ENCODE measurements at places on chromosomes 13 and 19. TPM values are rescaled to one million over a fixed set of nuclear protein-coding genes. Genes with fewer than 3 reads are reported as not detected.

The MYBPC2 gene
- not detected for total RNA-seq

The C5AR2 gene
- total RNA-seq = 15.2 TPM

The SLC17A7 gene
- total RNA-seq = 0.74 TPM

The ZNF791 gene
- 17.9 TPM for total RNA-seq

DNA sequence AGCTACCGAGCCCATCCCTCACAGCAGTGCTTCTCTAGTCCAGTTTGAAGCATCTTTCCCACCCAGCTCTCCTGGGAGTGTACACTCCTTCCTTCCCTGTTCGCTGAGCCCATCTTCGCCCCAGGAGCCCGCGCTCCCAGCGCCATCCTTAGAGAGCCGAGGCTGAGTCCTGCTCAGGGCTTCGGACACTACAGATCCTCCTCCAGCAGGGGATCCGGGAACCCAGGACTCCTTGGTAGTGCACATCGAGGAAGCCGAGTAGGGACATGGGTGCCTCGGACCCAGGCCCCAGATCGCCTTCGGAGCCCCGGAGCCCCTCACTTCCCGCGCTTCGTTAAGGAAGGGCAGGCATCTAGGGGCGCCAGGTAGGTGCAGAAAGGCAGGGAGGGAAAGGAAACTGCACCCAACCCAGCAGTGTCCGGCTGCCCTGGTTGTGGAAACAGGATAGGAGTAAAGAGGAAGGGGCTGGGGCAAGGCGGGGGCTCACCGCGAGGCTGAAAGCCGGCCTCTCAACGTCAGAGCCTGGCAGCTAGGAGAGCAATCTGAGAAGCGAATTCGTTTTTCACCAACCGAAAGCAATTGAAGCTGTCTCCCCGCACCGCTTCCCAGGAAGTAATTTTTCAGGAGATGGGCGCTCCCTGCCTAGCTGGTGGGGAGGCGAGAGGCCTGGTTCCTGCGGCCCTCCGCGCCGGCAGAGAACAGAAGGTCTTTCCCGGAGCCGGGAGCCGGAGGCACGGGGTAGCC, 1.0 kb downstream of the PDX1 start:
- no peak for DNase-seq

DNA sequence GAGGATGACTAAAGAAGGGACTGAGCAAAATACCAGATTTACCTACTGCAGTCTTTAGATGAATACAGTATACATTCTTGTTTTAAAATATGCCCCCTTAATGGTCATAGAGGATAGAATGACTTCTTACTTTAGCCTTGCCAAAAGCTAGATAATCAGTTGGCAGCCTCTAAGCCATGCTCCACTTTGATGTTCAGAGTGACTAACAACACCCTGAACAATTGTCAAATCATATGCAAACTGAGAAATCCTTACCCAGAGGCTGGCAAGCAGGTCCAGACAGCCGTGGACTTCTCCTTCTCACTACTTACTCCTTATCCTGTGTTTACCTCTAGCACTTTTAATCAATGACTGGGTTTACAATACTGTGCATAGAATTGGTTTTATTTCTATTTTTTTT, 23.6 kb upstream of the PHF11 start:
- DNase-seq = no peak

- DNase-seq = no peak
These were observed 609.4 kb downstream of the OLFM4 start for GRCh38 chr13:53638040-53638439.

DNA sequence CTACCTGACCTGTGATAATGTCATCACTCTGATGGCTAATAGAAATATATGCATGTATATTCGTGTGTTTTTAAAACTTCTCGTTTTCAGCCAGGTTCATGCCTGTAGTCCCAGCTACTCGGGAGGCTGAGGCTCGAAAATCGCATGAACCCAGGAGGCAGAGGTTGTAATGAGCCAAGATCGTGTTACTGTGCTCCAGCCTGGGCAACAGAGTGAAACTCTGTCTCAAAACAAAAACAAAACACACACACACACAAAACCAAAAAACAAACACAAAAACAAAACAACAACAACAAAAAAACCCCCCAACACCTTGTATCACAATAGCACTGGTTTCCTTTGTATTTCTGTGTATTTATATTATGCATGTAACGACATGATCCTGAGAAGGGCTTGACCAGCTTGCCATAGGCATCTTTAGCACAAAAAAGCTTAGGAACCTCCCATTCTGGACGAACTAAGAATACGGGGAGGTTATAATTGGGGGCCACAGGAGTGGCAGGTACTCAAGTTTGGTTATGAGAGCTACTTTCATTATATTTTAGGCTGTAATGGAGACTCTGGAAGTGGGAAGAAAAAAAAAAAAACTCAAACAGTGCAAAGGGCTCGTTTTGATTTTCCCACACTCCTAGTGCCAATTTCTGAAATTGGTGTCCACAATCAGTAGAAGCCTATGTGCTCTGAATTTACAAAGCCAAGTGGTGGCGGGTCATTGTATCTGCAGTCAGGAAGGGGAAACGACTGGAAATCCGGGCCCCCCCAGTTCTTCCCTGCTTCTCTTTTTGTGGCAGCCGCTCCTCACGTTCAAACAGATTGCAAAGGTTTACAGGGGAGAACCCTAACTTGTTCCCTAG, 1.2 kb upstream of the ACP7 start:
- DNase-seq = no peak

GRCh38 chr19:11519138-11519537, 9.8 kb downstream of the ECSIT start:
- DNase-seq = no peak

DNA sequence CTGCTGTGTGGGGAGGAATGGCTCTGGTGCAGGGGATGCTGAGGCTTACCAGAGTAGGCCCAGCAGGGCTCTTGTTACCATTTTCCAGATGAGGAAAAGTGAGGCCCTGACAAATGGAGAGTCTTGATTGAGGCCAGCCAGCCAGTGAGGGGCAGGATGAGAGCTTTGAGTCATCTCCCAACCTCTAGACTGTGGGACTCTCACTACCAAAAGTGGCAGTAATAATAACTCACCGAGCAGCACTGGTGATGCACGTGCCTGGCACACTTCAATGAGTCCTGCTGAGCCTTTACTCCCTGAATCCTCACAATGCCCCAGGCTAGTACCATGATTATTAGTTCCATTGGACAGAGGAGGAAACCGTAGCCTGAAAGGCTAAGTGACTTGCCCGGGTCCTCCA, 7.8 kb downstream of the CIC start:
- no peak for DNase-seq

- DNase-seq = no peak
These were observed 397.7 kb downstream of the GPC6 start for GRCh38 chr13:93624311-93624777.

GRCh38 chr13:112803422-112803821, 113.6 kb downstream of the ATP11A start:
- DNase-seq = no peak

- DNase-seq = no peak
These were observed at the start of gene GNA15 for GRCh38 chr19:3135961-3136683. Gene GNA15, plus strand, starts transcription at chr19:3136033. Its CDS starts 418 bp downstream, at chr19:3136451.

DNA sequence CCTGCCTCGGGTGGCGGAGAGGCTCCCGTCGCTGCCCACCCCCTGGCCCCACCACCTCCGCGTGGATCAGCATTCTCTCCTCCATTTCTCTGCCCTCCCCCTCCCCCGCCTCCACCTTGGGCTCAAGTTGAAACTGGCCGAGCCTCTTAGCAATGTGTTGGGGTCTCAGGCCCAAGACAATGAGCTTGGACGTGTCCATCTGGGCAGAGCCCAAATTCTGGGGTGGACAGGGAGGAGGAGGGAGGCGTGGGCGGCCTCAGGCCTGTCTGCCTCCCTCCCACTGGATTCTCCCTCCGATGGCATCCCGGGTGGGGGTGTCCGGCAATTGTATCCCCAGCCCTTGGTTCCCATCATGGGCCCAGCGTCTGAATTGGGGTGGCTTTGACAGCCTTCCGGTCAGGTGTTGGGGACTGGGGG, 1.2 kb downstream of the CELF5 start:
- no peak for DNase-seq

DNA sequence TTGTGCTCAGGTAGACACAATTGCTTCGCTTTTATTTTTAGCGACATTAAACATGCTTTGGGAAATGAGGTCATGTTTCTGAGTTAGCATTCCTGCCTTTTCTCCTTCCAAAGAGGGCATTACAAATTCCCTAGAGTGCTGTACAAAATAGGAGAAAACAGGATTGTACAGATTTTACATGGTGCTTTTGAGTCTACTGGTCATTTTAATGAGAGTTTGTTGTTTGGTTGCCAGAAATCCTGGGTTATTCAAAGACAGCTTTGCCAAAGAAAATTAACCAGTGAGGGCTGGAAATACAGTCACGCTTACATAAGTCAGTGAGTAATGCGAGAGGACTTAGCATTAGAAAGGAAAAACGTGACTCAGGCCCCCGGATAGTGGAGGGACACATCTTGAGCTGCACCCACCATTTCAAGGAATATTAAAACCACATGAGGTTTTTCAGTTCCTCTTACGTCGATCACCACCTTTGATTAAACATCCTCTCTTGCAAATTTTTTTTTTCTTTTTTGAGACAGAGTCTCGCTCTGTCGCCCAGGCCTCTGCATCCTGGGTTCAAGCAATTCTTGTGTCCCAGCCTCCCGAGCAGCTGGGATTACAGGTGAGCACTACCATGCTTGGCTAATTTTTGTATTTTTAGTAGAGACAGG, 55.4 kb downstream of the SACS start:
- no peak for DNase-seq

- DNase-seq = no peak
These were observed 258.6 kb upstream of the DACH1 start for GRCh38 chr13:72125561-72125960.

- DNase-seq = no peak
These were observed 927 bp downstream of the LPAR6 start for GRCh38 chr13:48411841-48412531.

DNA sequence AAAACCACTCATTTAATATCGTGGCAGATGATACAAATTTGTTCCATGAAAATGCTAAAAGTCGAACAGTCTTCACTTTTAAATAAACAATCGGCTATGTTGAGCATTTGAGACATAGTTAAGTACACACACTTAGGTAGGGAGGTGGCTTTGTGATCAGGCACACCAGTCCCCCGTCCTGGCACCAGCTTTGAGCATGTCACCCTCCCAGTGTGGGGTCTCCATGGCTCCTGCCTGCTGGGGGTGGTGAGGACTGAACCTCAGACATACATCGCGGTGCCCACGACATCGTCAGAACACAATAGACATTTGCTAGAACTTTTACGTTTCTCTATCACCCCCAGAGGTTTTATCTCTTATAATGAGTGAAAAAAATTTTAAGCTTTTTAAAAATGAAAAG, 62.0 kb downstream of the RFX2 start:
- DNase-seq = no peak

- DNase-seq = no peak
These were observed 9.6 kb upstream of the LATS2 start for GRCh38 chr13:21071015-21071414.

DNA sequence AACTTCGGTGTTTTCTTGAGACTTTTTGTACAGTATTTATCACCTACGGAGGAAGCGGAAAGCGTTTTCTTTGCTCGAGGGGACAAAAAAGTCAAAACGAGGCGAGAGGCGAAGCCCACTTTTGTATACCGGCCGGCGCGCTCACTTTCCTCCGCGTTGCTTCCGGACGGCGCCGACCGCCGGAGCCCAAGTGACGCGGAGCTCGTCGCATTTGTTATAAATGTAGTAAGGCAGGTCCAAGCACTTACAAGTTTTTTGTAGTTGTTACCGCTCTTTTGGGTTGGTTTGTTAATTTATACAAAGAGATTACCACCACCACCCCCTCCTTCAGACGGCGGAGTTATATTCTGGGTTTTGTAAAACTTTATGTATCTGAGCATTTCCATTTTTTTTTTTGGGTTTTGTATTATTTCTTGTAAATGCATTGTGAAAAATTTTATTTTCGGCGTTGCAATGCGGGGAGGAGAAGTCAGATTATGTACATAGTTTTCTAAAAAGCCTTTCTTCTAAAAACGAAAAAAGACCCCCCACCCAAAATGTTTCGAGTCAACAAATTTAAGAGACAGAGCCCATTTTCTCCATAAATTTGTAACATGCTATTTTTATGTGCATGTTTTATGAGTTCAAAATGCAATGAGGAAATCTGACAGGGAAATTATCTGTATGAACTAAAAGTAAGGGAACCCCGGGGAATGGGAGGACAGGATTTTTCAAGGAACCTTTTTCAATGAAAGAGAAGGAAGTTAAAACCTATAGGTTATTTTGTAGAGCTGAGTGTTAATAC, 2.3 kb downstream of the SOX1 start:
- no peak for DNase-seq
